HEK293T (cell line): ENCODE measurements at places on chromosomes 4 and X.

DNA sequence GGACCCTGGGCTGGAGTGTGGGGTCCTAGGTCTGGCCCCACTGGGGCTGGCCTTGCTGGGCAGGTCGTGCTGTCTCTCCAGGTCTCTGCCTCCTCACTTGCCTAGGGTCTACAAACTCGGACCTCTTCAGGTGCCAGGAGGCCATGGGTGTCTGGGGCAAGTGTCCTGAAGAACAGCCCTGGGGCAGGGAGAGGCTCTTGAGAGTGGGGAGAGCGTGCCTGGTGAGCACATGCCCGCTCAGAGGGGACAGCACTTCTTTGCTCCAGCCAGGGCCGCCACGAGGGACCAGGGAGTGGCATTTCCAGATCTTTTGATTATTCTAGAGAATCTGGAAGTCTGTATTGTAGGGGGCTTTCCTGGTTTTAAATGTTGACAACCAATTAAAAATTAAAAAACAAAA lies 63.7 kb downstream of the SORCS2 start:
- no peak for DNase-seq

DNA sequence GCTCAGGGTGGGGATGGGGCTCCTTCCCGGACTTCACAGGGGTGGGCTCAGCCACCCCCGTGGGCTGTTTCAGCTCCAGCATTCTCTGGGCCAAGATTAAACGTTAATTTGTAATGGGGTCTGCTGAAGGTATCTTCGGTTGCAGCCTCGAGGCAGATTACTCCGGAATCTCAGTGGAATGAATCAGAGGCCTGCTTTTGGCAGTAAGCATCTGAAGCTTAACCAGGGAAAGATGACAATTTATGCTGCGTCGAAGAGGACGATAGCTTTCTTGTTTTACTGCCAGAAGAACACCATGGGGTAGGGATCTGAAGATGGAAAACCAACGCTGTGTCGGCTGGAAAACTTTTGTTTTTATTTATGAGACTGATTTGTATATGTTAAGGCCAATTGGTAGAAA lies 129.2 kb upstream of the MSX1 start:
- no peak for DNase-seq

- DNase-seq, result no peak
These were observed 371.3 kb upstream of the INTU start for GRCh38 chr4:127261476-127261875.

DNA sequence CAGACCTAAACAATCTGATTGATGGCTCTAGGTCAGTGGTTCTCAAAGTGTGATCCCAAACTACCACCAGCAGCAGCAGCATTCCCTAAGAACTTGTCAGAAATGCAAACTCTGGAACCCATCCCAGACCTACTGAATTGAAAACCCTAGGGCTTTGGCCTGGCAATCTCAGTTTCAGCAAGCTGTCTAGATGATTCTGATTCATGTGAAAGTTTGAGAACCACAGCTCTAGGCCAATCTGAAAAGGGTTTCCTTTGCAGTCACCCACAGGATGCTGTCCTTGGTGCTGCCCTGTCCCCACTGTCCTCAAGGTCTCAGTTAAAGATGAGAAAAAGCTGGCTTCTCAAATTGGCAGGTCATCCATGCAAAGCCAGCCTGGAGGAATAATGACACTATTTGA lies 34.8 kb downstream of the SMPX start:
- no peak for DNase-seq

DNA sequence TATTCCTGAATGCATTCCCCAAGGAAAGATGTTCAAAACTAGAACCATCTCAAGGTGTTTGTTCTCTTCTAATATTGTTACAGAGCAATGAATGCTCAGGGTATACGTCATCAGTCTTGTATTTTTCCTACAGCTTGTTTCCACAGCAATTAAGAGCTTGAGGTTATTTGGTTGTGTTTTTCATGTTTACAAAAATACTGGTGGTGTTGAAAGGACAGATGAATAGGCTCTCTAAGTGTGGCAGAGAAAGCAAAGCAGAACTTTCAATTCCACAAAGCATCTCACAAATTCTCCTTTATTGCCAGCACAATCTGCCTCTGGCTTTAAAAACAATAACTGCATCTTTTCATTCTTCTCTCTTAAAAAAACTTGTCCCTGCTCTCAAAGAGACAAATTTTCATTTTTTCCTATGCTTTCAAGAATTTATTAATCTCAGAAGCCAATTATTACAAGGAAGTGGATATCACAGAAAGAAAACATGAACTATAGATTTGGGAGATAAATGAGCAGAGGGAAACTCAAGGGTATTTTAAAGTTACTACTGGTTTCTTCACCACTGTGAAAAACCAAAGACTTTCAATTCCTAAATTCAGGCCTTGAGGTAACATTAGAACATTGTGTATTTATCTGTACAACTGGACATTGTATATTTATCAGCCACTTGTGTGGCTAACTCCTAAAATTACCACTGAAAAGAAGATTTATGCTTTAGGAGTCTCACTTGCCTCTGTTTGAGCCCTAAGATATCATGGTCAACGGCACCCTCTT lies 49.2 kb downstream of the DDX53 start:
- no peak for DNase-seq

DNA sequence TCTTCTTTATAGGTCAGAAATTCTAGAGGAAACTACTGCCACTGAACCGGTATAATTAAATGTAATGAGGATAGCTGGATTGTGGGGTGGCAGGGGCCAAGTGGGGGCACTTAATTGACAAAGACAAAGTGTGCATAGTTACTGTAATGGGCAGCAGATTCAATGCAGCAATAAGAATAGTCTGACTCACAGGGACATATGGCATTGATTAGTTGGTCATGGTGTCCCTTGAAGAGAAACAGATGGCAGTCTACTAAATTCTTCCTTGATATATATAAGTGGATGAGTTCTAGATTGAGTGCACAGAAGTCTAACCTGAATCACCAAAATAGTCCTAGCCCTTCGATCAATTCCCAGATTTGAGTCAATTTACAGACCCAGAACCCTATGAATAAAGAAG lies 31.6 kb downstream of the ETDC start:
- DNase-seq, result no peak

GRCh38 chr4:115396034-115396433 lies 282.6 kb upstream of the NDST4 start:
- DNase-seq, result no peak

DNA sequence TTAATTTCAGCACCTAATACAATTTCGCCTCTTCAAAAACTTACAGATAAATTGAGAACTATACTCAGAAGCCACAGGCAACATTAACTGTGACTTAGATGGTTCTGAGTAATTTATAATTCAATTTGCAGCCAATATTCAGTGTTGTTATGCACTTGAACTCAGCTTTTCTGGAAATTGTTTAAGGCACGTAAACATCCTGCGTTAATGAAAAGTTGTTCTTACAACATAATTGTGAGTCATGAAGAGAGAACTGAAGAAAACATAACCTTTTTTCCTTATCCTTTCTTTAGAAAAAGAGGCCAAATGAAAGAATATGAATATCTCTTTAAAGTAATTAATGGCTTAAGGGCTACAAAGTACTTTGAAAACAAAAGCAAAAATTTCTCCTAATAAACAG lies 16.6 kb upstream of the H2AZ1 start:
- no peak for DNase-seq

DNA sequence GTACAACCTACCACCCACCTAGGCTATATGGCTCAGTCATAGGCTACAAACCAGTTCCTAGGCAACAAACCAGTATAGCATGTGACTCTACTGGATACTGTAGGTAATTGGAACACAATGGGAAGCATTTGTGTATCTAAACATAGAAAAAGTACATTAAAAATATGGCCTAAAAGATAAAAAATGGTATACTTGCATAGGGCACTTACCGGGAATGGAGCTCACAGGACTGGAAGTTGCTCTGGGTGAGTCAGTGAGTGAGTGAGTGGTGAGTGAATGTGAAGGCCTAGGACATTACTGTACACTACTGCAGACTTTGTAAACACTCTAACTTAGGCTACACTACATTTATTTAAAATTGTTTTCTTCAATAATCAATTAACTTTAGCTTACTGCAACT lies 139.2 kb upstream of the RBPJ start:
- DNase-seq, result no peak

GRCh38 chr4:94332983-94333590 lies 9.5 kb downstream of the HPGDS start:
- DNase-seq, result no peak

- no peak for DNase-seq
These were observed 6.0 kb upstream of the IL3RA start for GRCh38 chrX:1330605-1331004.

DNA sequence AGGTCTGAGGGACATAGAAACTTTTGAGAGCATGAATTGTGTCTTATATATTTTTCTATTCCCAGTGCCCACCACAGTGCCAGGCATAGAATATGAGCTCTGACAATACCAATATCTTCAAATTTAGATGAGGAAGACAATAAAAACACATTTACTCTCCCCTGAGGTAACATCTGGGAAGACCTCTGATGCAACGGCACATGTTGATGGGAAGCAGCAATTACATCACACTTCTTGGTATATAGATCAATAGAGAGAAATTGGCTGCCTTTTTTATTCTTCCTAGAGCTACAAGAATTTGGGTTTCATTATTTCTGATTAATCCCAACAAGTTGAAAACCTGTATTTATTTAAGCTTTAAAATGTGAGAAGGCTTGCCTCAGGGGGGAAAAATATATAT lies 67.4 kb upstream of the SMAD1 start:
- no peak for DNase-seq

DNA sequence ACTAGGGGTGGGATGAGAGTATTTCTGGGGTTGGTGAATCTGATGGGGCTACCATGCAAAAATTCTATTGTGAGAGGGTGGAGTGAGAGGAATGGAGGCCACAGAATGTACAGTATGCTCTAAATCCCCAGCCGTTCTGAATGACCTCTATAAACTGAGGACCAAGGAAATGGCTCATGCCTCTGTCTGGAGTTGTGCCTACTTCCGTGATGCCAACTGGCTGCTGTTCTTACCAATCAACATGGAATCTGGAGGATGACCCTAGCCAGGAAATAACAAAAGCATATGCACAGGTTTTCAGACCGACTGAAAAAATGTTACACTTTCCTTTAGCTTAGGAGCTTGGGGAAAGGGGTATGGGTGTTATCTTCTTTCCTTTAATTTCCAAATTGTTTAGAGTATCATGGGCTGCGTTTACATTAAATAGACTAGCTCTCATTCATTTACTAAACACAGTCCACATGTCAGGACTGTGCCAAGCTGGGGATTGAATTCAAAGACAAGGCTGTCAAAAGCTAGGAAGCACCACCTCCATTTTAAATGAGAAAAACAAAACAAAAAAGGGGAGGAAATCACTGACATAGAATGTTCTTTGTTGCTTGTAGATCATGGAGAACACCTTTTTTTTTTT lies 20.2 kb upstream of the CCKAR start:
- no peak for DNase-seq
